Regular cardiac myocyte (primary cell): ENCODE measurements at places on chromosomes 5 and 9. TPM values are rescaled to one million over a fixed set of nuclear protein-coding genes. Genes with fewer than 3 reads are reported as not detected.

The PRSS3 gene
- 6.5 and 27.8 TPM in 2 replicates for total RNA-seq

The POC5 gene
- total RNA-seq = 12.8 and 22.8 TPM in 2 replicates

The HACD4 gene
- 3.5 and 4.5 TPM in 2 replicates for total RNA-seq

The BNC2 gene
- 13.0 and 18.9 TPM in 2 replicates for total RNA-seq

The C8G gene
- total RNA-seq = 0.19 TPM in 1 of 2 replicates, not detected in the other

The TPPP gene
- total RNA-seq = under 0.01 and 0.19 TPM in 2 replicates

The CENPK gene
- 9.0 and 25.7 TPM in 2 replicates for total RNA-seq

The ANKRD31 gene
- 0.19 and 0.28 TPM in 2 replicates for total RNA-seq

The SVEP1 gene
- 14.4 and 90.8 TPM in 2 replicates for total RNA-seq

The FBXO4 gene
- 8.7 and 10.2 TPM in 2 replicates for total RNA-seq

The PCDHB5 gene
- 0.58 and 3.1 TPM in 2 replicates for total RNA-seq

The FKTN gene
- total RNA-seq = 23.2 and 23.7 TPM in 2 replicates

The HMMR gene
- total RNA-seq = 11.8 and 79.9 TPM in 2 replicates
